CD4-positive, alpha-beta T cell (primary cell): ENCODE measurements at places on chromosomes 12 and 14.

DNA sequence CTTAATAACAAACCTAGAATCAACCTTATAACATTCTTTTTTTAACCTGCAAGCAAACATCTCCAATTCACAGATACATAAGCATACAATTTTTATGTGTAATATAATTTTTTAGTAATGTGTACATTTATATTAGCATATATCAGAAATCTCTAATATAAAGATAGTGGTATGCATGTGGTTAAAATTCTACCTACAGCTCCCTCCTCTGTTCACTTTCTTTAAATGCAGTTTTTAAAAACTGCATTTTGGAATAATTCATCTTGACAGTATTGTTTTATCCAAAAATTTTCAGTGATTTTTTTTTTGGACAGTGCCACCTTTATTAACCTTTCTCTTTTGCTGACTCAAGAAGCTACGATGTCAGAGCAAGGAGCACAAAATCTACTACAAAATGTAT, 13.2 kb upstream of the RXYLT1 start:
- no peak for DNase-seq

GRCh38 chr14:76780058-76780345, 18.7 kb downstream of the VASH1 start:
- DNase-seq = no peak

DNA sequence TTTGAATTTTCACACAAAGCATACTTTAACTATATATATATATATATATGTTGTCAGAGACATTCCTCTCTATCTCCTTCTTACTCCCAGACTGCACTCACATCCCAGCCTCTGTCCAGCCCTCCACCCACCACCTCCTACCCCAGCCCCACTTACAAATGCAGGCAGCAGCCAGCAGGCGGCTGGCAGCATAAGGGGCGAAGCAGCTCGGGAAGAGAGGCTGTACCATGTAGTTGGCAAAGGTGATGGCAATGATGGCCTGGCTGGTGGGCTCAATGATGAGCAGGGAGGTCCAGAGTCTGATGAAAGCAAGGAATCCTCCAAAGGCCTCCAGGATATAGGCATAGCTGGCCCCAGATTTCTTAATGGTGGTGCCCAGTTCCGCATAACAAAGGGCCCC, 2.5 kb downstream of the SLC7A7 start:
- DNase-seq = no peak

DNA sequence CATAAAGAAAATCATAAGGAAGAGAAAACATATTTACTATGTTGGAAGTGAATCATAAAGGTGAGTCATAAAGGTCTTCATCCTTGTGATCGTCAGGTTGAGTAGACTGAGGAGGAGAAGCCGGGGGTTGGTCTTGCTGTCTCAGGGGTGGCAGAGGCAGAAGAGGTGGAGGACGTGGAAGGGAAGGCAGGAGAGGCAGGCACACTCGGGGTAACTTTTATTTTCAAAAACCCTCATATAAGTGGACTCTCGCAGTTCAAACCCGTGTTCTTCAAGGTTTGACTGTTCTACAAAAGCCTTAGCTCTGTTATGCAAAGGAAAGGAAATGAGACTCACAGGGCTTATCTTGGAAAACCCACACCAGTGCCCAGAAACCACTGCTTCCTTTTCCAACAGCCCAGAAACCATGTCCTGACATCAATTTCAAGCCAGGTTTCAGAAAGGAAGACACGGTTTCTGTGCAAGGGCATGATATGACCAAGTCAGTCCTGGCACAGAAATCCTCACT, 14.0 kb downstream of the SMCO2 start:
- DNase-seq = no peak

DNA sequence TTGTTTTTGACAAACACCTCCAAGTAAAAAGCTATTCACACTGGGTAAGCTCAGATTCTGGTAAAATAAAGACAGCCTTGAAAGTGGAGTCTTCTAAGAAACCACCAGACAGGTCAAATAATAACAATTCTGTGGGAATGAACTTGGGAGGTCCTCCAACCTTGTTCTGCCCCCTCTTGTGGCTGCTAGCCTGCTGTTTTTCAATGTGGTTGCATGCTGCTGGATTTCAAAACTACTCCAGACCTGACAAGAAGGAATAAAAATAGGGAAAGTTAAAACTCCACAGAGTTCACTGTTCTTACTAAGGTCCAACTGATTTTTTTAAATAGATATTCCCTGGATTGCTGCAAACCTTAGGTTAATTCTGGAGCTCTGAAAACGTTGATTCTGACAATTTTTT, 32.2 kb upstream of the RIN3 start:
- DNase-seq = no peak

- no peak for DNase-seq
Measured at GRCh38 chr14:50403419-50403818, 6.7 kb upstream of the CDKL1 start.

GRCh38 chr14:54169254-54169924, 212.8 kb upstream of the BMP4 start:
- no peak for DNase-seq

DNA sequence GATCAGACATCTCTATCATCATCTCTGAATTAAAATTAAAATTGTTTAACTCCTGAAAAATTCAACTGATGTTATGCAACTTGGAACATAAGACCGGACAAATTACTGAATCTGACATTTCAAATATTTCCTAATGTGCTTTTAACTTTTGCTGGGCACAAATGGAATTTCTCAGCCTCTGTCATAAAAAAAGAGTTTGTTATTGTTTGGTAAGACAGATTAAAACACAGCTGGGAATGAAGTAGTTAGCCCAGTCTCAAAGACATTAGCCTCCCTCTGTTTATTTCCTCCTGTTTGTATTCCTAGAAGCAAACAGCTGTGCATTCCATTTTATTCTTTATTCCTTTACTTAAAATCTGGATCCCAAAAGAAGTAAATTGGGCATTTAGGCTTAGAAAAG, 29.4 kb downstream of the PLEKHA5 start:
- DNase-seq = no peak

DNA sequence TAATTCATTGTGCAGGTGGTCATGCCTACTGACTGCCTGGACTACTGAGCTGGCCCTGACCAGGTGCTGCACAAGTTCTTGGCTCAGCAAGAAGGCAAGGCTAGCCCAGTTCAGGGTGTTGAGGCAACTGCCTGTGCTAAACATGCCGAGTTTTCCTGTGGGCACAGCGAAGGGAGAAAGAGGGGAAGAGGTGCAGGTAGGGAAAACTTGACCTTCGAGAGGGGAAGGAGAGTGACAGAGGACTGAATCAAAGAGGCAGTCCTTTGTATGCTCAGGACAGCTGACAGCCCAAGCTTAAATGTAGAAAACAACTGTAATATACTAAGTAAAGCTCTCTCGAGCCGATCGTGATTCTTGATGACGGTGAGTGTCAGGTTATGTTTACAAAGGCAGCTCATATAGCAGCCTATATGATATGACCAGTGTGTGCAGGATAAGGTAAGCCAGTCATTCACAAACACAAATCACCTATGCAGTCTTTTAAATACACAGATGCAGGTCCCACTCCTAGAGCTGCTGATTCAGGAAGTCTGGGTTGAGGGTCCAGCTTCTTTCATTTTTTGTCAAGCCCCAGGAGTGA, 2.6 kb downstream of the IRAK3 start:
- no peak for DNase-seq

DNA sequence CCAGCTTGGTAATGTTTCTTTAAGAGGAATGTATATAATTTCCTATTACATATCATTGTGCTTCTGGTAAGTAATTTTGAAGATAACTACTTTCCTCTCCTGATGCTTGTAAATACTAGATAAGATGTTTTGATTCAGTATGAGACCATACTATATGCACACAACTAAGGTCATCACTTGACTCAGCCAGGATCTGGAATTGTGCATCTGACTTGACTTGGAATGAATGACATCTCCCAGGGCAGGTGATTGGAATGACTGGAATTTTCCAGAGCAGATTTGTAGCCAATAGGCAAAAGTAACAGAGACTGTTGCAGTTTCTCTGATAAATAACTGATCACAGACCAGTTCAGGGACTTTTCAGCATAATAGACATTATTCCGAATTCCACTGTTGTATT, 11.1 kb downstream of the BEST3 start:
- DNase-seq = no peak

DNA sequence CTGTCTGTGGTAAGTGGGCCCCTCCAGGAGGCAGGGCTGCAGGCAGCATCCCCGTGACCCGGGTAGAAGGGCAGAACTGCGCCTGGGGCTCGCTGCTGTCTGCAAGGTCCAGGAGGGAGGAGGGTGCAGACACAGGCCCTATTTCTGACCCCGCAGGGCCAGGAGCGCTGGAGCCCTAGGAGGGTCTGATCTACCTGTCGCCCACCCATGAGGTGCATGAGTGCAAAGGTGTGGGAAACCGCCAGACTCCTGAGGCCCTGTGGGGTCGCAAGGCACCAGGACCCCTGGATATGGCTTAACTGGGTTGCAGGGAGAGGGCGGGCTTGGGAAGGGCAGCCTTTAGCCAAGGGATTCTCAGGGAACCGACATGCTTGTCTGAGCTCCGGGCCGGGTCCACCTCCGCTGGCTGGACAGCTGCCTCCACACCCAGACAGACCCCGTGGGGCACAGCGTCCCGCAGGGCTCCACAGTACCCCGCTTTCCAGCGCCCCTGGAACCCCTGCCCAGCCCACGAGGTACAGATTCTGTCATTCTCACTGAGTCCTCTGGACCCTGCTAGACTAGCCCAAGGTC, 72.9 kb upstream of the TSPAN11 start:
- DNase-seq = no peak

DNA sequence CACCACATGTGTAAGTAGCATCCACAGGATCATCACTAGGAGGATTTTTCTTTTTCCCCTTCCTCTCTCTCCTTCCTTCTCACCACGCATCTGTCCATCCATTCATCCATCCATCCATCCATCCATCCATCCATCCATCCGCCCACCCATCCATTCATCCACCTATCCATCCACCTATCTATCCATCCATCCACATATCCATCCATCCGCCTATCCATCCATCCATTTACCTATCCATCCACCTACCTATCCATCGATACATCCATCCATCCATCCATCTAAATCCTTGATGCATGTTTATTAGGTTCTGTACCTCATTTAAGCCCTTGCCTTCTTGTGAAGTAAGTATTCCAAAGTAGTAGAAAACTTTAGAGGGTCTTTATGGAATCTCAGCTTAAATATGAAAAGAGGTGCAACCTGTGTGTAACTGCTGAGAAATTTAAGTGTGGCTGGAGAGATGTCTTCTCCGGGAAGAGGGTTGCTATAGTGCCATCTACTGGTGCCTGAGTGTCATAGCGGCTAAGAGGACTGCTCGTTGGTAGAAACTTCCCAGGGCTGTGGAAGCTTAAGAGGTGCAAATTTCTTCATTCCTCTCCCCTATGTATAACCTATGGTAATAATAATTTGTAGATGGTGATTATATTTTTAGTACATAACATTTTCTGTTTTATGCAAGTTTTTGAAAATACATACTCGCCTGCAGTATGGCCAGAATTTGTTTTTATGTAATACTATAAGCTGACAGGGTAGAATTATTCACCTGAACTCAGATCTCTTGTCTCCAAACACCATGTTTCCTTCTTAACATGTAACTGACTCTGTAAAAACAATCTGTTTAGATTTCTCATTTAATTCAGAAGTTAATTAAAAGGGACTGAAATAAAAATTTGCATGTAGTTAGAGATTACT, 46.0 kb downstream of the MYO1H start:
- DNase-seq = peak; percentile 15

DNA sequence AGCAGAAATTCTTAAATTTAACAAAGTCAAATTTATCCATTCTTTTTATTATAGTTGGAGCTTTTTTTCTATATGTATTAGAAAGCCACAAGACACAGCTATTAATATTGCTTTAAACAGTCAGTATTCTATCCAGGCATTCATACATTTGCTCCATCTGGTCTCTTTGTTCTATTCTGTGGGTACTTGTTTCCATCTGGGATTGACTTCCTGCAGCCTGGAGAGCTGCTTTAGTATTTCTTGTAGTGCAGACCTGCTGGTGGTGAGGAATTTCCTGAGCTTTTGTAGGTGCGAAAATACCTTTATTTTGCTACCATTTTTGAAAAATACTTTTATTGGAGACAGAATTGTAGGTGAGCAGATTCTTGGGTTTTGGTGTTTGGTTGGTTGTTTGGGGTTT, 29.0 kb downstream of the CCDC60 start:
- no peak for DNase-seq

GRCh38 chr12:117212563-117213190, 22.4 kb upstream of the FBXO21 start:
- peak; percentile 33 for DNase-seq

DNA sequence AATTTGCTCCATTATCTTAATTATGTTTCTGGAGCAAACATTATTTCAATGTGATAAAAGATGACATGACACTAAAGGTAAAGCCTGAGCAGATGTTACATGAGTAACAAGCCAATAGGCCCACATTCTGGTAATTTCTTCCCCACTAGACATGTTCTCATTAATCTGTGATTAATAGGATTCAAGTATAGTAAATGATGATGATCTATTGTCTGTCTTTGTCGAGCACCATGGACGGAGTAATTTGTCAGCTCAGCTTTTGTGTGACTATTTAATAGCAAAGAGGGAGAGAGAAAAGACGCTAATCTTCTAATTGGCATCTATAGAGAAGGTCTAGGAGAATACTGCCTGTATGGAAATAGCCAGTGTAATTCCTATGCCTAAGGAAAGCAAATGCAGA, 62.2 kb upstream of the INSM2 start:
- no peak for DNase-seq

GRCh38 chr12:12604740-12605139, 6.9 kb upstream of the CREBL2 start:
- no peak for DNase-seq

DNA sequence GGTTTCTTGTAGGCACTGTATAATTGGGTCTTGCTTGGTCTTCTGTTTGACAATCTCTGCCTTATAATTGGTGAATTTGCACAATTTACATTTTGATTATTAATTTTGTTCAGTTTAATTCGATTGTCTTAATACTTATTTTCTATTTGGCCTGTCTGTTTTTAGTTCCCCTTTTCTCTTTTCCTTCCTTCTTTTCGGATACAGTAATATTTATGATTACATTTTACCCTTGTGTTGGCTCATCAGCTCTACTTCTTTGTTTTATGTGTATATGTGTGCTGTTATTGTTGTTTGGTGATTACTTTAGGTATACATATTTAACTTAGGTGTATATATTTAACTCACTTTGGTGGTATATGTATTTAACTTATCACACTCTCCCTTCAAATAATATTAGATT, 12.8 kb upstream of the BEGAIN start:
- no peak for DNase-seq

- no peak for DNase-seq
Measured at GRCh38 chr14:21096438-21096837, 2.0 kb downstream of the ZNF219 start.

DNA sequence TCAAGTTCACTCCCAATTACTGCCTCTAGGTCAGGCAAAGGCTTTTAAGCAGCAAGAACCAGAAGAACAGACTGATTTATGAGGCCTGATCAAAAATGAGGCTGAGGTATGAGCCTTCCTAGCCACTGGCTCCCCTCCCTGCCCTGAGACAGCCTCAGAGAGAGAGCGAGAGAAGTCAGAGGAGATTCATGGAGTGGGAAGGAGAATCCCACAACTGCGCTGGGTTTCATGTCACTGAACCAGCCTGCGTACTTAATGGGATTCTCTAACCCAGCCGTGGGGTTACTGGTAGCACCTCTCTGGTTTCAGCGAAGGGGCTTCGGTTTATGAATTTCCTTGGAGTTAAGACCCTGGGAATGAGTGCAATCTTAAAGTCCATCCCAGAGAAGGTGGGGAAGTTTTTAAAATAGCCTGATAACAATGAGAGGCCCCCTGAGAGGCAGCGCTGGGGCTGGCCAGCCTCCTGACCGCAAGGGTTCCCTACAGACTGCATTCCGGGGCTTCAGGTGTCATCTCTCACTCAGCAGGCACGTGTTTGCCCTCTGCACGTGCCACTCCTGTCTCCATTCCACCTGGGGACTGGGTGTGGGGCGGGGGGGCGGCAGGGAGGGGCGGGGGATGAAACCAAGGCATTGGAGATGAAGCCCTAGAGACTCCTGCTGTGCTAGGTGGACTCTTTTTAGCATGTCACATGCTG, 6.1 kb upstream of the GPRC5A start:
- DNase-seq = no peak
